ENCODE measurements at places on chromosomes 3 and 15.

DNA sequence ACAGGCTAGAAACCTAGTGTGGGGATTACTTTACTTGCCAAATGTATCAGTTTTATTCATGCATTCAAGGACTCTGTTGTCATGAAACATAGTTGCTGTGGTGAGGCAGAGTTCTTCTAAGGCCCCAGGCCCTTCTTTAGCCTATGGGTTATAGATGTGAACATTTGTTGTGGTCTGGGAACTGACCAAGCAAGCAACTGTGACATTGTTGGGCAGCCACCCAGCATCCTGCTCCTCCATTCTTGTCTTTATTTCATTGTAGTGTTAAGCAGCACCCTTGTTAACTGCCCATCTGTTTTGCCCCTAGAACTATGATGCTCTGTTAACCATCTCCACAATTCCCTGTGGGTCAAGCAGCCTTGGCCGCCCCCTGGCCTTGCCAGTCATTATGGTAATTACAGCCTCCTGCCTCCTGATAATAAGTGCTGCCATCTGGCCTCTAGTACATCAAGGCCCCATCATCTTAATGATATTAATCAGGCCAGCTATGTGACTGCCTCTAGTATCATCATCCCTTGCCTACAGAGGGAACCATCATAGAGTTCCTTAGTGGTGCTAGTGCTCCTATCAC is 12.2 kb upstream of the IFT57 start:
- DNase-seq: no peak

GRCh38 chr3:46553154-46553553 is 12.9 kb downstream of the LRRC2 start:
- no peak for DNase-seq

GRCh38 chr15:96336108-96336595 is 5.7 kb downstream of the NR2F2 start:
- DNase-seq: no peak

- DNase-seq: no peak
Observed at GRCh38 chr3:132183811-132184210, 133.4 kb upstream of the ACP3 start.

GRCh38 chr15:101450403-101451265 is 38.9 kb downstream of the PCSK6 start:
- DNase-seq: no peak

GRCh38 chr15:77753281-77753873 is 120.7 kb upstream of the LINGO1 start:
- DNase-seq: no peak

- no peak for DNase-seq
Observed at GRCh38 chr15:26873846-26874245, 7.0 kb downstream of the GABRA5 start.

GRCh38 chr3:130386604-130387263 is 41.3 kb downstream of the COL6A5 start:
- DNase-seq: no peak

DNA sequence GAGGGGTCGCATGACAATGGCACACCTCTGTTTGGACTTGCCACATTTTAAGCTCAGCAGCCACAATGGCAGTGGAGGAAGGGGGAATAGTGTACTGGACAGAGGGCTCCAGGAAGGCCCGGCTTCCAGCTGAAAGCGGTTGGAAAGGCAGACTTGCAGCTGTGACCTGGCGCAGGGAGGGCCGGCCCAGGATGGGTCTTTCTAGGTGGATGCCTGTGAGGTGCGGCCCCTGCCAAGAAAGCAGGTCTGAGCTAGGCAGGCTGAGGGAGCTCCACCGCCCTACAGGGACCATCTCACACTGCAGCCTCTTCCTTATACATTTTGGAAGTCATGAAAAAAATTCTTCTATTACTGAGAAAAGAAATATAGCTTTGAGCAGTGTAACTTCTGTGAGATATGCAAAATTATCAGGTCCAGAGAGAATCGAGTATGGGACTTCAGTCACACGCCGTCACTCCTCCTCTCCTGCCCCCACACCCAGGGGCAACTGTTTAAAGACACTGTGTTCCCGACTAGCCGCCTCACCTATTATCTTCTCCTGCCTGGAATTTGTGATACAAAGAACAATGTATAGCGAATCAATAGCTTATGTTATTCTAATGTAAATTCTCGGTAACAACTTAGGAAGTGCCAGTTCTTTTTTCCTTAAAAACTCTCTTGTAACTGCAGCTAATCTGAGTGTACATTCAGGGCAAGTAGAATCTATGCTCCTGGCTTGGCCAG is 331.0 kb downstream of the OCA2 start:
- DNase-seq: no peak

DNA sequence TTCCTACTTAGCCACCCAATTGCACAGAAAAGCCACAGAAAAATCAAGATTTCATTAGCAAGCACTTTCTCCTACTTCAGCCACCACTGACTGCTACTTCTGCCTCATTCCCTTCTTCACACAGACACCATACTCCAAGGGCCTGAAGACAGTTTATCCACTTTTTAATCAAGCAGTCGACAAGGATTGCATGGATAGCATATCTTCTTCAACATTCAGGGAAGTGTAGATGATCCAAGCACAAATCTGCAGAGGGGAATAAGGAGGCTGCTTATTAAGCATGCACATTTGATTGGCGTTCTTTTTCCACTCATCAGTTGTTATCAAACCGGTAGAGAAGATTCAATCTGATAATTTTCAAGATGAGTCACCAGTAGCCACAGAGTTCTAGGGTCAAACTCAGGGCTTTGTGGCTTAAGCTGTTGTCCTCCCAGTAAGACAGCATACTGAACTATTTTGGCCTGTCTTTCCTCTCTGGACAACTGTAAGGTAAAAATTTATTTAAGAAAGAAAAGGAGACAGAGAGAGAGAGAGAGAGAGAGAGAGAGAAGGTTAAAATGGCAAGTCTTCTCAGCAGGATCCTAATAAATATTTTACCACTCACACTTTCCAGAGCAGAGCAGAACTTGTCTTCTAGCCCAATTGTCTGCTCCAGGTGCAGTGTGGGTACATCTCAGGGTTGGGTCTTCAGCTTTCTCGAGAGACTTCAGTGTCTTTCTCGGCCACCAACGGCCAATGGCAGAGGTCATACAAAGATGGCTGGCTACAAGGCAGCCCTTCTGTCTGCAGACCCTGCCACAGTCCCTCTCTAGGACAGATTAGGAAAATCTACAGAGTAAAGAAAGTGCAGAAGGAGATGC is 80.6 kb upstream of the BHLHE40 start:
- no peak for DNase-seq

DNA sequence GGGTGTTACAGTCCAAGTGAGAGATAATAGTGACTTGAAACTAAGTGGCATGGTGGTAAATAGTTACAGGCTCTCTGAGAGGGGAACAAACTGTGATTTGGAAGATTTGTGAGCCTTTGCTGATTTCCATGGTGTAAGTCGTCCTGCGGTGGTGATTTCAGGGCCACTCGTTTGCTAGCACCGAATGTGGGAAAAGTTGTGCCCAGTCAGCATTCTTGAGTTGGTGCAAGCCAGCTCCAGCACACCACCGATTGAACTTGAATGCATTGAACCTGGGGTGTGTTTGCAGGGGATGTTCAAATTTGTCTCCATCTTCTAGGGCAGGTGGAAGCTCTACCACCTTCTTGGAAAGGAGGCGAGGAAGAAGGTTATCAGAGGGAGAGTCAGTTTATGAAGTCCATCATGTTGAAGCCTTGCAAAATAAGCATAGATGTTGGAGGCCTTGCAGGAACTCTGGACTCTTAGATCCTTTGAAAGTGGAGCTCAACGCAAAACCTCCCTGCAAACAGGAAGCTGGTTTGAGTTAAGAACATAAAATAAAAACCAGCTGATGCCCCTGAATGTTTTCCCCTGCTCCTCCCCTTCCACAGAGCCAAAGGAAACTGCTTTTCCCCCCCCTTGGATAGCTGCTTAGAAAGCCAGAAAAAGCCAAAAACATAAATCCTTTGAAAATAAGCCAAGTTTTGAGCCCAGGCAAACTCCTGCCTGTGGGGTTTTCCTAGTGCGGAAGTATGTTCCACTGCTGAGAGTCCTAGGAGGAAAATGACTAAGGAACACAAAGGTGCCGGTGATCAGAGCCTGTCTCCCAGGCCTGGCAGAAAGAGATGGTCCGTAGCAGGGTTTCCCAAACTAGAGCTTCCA is 21.9 kb downstream of the MAPKBP1 start:
- no peak for DNase-seq

GRCh38 chr15:78260489-78260888 is 3.9 kb upstream of the DNAJA4 start:
- no peak for DNase-seq

- no peak for DNase-seq
Observed at GRCh38 chr15:62841269-62841628, 201.3 kb upstream of the TPM1 start.

- DNase-seq: no peak
Observed at GRCh38 chr15:87121336-87121735, 1041.7 kb downstream of the AGBL1 start.

GRCh38 chr3:130576375-130577266 is 59.6 kb downstream of the COL6A6 start:
- DNase-seq: no peak
